Activated CD4-positive, alpha-beta T cell treated with anti-CD3 and anti-CD28 coated beads, Interleukin-2, amount 50 U/mL, for 4 hours (primary cell): ENCODE measurements at places on chromosomes 3 and 15.

DNA sequence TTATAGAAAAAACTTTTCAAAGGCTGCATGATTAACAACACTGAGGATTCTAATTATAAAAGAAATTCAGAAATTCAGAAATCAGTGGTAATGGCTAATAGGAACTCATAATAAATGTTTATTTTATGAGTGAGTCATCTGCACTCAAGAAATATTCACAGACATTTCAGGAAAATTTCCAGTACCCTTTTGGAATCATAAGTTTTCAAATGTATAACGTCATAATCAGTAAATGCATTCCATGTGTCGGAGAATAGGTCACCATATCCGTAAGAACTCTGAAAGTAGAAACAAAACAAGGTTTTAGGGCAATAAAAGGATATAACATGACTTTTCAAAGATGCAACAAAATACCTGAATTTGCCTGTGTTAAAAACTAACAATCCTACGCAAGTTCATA is 24.7 kb downstream of the EOGT start:
- no peak for DNase-seq

- DNase-seq = no peak
Measured at GRCh38 chr15:62270216-62270921, 105.3 kb upstream of the C2CD4B start.

GRCh38 chr3:12730506-12731242 is 28.4 kb downstream of the TMEM40 start:
- DNase-seq = no peak

DNA sequence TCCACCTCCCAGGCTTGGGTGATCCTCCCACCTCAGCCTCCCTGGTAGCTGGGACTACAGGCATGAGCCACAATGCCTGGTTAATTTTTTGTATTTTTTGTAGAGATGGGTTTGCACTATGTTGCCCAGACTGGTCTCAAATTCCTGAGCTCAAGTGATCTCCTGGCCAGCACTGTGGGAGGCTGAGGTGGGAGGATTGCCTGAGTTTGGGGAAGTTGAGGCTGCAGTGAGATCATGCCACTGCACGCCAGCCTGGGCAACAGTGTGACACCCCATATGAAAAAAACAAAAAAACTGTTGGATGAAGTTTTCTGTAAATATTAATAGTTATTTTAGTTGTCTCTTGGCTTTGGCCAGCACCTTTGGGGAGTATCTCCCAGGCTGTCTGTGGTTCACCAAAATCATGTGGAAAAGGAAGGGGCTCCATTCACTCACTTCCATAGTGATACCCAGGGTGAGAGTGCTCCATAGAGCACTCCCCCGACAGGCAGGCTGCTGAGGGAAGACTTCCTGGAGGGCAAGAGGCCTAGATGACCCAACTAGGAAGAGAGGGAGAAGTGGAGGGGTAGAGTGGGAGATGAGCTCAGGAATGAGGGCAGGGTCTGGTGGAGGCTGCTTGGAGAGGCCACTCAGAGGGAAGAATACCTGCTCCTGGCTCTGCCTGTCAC is 47.1 kb downstream of the CDC25A start:
- DNase-seq = no peak

GRCh38 chr15:96354731-96355567 is 24.4 kb downstream of the NR2F2 start:
- no peak for DNase-seq

DNA sequence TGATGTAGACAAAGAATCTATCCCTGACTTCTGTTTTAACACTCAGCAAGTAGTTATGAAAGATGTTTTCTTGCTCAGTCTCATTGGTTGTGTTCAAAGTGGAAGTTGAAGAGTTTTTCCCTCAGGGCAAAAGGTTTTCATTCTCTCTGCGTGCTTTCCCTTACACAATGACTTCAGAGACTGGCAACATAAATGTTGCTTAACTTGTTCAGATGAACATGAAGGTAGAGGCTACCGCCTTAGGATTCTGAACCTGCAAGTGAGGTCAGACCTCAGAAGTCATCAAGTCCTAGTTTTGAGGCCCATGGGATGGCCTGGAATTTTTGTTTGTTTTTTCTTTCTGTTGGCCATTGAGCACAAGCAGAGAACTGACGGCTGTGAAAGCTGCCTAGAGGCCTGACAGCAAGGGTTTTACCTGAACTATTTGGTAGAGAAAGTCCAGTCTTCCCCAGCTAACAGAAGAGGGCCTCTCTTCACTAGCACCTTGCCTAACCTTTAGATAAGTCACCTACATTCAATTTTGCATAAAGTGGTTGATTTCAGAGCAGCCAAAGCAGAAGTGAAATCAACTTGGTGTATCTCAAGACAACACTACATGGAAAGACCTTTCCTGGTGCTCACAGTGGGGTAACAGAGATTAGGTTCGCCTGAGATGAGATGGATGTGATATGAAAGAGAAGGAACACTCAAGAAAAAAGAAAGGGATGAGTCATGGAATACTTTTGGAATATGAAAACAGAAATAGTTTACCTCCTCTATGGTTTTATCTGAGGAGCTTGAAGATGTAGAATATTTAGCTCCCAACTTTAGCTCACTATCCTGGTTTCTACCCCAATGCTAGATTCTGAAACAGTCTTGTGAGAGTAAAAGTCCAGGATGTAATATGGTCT is 53.6 kb upstream of the AP4E1 start:
- no peak for DNase-seq

DNA sequence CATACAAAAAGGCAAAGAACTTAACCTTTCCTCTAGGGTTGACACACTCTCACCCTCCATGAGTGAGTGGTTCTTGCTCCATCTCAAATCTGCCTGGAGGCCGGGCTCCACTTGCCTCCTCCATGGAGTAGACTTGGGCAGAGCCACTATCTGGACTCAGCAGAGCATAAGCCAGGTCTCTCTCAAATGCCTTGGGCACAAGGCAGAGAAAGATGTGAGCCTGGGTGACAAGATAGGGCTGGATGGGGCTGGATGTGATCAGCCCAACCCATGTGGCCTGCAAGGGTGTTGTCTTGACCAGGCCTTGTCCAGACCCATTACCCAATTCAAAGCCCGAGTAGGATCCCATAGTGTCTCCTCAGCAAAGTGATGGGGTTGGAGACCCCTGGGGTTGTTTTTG is 4.2 kb upstream of the RPL29 start:
- no peak for DNase-seq

DNA sequence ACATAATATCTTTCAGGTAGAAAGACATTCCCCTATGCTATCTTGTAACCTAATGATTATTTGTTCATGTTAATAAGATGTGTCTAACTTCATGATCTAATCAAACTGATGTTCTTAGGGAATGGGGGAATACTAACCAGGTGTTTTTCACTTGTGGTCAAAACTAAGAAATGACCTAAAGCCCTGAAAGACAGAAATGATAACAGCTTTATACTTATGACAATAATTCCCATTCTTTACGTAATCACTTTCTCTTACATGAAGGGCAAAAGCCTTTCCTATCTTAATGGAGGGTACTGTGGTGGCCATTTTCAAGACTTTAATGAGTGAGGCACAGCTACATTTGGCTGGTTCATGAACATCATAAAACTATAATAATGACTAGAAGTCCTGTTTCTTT is 33.9 kb upstream of the MEIS2 start:
- DNase-seq = no peak

- no peak for DNase-seq
Measured at GRCh38 chr3:12424635-12425319, 59.5 kb upstream of the TSEN2 start.

- DNase-seq = no peak
Measured at GRCh38 chr15:69561071-69561784, 108.6 kb downstream of the RPLP1 start.

DNA sequence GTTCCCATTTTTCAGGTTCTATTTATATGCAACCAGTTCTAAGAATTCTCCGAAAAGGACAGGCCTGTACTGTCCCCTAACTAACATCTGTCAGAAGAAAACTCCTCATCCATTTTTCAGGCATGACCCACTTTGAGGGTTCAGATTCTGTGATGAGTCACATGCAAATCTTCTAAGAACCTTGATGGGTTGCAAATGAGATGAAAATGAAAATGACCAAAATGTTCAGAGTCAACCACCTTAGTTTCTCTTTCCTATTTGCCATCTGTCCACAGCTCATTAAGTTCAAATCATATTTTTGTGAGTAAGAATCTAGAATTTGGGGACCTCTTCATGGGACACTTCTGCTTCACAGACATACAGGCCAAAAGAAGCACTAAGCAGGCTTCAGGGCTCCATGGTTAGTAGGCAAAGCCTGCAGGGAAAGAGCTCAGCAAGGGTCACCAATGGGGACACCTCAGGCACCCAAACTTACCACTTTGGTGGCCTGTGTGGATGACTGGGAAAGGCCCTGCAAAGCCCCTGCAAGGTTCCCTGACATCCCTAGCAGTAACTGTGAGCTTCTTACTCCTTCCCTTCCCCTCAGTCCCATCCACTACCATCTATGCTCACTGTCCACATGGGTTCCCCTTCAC is 122.0 kb downstream of the WDR76 start:
- DNase-seq = no peak

DNA sequence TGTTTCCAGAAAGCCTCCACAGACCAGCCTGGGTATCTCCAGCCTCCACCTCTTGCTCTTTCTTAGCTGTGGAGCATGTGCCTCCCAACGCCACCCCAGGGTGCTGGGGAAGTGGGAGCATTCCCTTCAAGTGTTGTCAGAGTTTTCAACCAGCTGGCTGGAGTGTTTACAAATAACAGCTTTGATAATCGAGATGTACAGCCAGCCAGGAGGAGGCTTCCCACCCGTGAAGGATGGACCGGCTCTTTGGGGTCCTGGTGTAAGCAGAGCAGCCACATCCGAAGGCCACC is 8.5 kb upstream of the OXTR start:
- no peak for DNase-seq

DNA sequence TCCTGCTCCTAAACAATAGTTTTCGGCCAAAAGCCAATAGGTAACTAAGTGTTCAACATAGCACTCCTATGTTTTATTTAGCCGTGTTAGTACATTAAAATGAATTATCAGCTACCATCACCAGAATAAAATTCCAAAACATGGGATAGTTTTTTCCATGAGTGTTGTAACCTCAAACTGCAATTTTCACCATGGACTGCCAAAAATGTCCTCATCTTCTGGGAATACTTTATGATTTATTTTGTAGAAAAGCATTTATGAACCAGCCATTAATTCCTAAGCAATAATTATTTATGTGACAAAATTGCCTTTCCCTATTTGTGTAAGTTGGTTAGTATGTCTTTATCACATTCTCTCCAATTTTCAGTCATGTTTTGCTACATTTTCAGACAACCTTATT is 438.1 kb downstream of the NAALADL2 start:
- no peak for DNase-seq

DNA sequence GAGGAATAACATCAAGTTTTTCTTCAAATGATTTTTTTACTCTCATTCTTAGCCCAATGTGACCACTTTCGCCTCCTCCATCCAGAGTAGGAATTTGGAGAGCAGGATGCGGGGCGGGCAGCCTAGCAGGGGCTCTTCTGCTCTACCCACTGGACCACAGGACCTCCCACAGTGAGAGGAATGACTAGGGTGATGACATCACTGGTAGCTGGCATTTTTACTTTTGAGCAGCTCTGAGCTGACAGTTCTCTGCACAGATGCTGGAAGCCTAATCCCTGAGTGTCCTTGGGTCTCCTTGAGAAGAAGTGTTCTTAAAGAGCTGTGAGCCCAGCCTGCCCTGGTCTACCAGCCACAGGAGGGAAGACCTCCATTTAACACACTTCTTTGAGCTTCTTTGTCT is 1.4 kb upstream of the HCN4 start:
- DNase-seq = no peak

- DNase-seq = no peak
Measured at GRCh38 chr15:48577469-48577868, 68.0 kb downstream of the FBN1 start.

DNA sequence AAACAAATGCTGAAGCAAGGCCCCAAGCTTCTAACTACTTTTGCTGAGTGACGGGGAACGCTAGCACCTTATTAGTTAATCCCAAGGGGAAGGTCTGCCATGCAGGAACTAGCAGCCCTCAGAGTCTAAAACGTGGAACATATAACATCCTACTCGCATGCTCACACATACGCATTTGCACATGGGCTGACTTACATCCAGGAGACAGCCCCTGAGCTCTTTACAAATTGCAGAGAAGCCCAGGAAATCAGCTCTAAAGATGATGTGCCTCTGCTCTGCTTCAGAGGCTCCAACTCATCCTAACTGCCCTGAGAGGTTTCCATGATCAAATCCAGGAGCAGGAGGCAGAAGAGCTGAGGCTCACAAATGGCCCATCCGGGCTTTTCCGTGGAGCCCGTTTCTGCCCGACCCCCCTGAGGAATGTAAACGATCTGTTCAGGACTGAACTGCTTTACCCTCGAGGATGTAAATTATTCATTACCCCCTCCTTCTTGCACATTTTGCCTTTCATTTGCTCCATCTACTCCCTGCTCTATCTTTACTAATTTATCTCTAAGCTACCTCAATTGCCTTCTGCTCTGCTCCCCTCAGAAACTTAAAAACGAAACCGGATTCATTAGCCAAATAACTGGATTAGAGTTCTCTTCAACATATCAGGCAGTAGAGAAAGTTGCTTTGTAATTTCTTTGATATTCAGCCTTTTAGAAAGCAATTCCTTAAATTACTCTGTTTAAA is 141.9 kb upstream of the CCDC54 start:
- DNase-seq = no peak

DNA sequence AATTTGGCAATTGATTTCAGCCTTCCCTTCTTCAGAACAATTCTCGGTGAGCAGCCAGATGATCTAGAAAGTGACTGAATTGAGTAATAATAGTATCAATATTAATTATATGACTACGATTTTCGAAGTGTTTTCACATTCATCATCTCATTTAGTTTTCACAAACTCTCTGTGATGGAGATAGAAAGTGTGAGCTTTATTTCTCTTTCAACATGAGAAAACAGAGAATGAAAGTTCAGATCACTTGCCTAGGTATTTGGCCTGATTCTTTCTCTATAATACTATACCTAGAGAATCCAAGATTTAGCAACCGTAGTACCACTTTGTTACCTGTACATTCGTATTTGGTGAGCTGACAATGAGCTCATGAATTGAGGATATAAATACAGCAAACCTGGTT is 739.2 kb upstream of the NR2F2 start:
- no peak for DNase-seq

- no peak for DNase-seq
Measured at GRCh38 chr3:187286467-187287059, 5.0 kb downstream of the MASP1 start.
